ENCODE measurements at places on chromosomes 5 and 9.

DNA sequence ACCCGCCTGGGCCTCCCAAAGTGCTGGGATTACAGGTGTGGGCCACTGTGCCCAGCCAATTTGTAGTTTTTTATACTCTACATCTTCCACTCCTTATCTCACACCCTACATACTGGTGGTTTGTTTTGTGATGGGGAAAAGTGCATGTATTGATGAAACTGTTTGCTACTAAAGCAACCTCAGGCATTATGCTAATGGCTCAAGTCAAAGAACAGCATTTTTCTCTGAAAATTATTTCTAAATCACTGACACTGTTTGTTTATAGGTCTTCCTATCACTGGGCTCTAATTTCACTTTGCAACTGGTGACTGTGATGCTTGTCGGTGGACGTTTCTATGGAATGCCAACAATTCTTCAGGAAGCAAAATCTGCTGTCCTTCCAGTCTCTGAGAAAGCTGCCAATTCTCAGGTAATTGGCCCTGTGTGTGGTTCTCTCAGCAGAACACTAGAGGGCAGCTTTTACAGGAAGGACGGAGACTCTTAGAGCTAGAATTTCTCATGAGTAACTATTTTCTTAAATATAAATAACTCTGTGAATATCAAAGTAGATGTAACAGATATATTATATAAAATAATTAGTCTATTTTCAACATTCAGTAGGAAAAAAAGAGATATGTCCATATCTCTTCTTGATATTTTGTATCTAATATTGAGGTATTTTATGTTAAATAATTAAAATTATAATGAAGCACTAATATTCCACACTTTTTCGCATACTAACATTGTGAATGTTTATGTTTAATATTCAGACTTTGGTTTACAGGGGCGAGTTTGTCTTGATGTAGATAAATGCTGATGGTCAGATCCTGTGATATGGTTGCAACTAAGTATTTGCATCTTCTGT lies 244.1 kb downstream of the ADGRV1 start:
- no peak for DNase-seq

- no peak for DNase-seq
Measured at GRCh38 chr5:51944500-51945125, 561.4 kb downstream of the ISL1 start.

GRCh38 chr5:2491846-2492245 lies 259.6 kb downstream of the IRX2 start:
- DNase-seq = no peak

GRCh38 chr9:99249619-99250018 lies 27.5 kb downstream of the SEC61B start:
- DNase-seq = no peak

- DNase-seq = no peak
Measured at GRCh38 chr9:1460143-1460769, 410.1 kb downstream of the DMRT2 start.

GRCh38 chr9:69605406-69605805 lies 66.8 kb downstream of the APBA1 start:
- no peak for DNase-seq

- DNase-seq = no peak
Measured at GRCh38 chr5:173572431-173573125, 43.9 kb downstream of the BOD1 start.

- no peak for DNase-seq
Measured at GRCh38 chr9:14366076-14366475, 52.1 kb upstream of the NFIB start.

- DNase-seq = no peak
Measured at GRCh38 chr9:74609671-74610405, 112.7 kb downstream of the RORB start.

DNA sequence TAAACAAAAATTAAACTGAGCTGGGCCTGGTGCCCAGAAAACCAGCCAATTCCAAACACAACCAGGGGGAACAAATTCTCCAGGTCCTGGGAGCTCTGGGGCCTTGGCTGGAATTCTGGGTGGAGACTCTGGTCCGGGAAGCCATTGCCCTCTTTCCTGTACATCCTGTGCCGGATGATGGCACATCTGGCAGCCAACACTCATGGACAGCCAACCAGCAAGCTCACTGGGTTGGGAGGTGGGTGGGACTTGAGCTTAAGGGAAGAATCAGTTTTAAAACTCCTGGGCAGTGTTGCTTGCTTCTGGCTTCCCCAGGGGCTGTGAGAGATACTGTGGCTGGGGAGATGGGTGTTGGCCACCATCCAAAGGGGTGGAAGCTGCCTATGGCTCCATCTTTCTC lies 56.1 kb downstream of the PCDH1 start:
- DNase-seq = no peak
